CD4-positive, alpha-beta memory T cell (primary cell): ENCODE measurements at places on chromosomes 7 and 10.

DNA sequence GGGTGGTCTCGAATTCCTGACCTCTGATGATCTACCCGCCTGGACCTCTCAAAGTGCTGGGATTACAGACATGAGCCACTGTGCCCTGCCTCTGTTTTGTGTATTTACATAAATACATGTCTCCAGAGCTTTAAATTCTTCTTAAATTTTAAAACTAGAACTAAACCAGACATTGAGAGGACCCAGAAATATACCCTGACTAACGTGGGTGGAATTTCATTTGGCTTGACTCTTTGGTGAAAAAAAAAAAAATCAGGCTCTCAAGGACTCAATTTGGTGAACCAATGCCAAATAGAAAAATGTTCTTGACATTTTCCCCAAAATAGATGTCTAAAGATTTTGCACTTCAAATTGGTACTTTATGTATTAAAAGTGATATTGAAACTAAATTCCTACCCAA lies 16.6 kb upstream of the FAS start:
- no peak for DNase-seq

GRCh38 chr7:85286446-85286845 lies 99.6 kb upstream of the SEMA3D start:
- DNase-seq = no peak

GRCh38 chr7:152158801-152159587 lies 133.5 kb downstream of the GALNT11 start:
- DNase-seq = no peak

DNA sequence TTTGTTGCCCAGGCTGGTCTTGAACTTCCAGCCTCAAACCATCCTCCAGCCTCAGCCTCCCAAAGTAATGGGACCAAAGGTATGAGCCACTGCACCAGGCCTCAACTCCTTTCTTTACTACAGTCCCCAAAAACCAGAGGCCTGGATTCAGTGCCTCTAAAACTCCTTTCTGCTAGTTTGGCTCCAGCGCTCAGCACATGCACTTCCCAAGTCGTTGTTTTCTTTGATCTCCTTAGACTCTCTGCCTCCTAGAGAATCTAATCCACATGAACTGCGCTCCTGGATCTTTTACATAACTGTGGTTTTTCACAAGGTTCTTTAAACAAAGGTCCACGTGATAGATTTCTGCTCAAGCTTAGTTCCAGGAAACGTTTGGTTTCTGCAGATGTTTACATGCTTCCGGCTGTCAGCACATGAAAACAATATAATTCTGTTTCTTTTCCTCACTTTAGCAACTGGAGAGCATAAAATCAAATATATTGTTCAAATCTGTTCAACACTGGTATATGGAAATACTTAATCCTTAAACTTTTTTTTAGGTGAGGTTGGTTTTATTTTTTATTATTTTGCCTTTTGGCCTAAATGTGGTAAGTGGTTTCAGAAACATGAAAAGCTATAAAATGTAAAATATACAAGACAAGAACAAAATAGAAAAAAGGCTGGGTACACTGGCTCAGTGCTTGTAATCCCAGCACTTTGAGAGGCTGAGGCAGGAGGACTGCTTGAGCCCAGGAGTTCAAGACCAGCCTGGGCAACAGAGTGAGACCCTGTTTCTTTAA lies 270.5 kb upstream of the MKLN1 start:
- DNase-seq = peak; percentile 58

DNA sequence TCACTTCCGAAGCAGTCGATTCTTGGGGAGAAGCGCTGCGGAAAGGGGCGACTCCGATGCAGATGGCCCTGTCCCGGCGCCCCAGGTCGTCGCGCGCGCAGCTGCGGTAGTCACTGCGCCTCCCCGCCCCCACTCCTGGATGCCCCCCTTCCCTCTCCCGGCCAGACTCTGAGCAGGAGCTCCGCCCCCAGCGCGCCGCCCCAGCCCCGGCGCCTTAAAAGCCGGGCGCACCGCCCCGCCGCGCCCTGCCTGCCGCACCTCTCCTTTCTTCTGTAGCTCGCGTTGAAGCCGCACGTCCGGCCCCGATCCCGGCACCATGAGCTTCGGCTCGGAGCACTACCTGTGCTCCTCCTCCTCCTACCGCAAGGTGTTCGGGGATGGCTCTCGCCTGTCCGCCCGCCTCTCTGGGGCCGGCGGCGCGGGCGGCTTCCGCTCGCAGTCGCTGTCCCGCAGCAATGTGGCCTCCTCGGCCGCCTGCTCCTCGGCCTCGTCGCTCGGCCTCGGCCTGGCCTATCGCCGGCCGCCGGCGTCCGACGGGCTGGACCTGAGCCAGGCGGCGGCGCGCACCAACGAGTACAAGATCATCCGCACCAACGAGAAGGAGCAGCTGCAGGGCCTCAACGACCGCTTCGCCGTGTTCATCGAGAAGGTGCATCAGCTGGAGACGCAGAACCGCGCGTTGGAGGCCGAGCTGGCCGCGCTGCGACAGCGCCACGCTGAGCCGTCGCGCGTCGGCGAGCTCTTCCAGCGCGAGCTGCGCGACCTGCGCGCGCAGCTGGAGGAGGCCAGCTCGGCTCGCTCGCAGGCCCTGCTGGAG lies at the start of gene INA:
INA (plus strand) TSS at position 243 of the 817 bp plus-strand sequence; CDS start at position 317, 74 bp downstream.
- no peak for DNase-seq

DNA sequence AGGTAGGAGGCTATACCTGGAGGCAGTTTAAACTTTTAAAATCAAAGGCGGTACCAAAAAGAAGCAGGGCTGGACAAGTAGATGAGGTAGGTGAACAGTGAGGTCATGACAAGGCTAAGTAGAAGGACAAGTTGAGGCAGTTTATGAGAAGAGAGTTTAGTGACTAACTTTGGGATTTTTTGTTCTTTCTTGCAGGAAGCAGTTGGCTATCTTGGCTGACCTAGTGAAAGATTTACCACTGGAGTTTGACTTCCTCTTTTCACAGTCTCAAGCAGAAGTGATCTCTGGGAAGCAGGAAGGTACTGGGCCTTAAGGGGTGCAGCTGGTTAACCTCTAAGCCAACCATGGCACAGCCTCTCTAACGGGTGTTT lies 26.3 kb downstream of the ENTPD7 start:
- no peak for DNase-seq

DNA sequence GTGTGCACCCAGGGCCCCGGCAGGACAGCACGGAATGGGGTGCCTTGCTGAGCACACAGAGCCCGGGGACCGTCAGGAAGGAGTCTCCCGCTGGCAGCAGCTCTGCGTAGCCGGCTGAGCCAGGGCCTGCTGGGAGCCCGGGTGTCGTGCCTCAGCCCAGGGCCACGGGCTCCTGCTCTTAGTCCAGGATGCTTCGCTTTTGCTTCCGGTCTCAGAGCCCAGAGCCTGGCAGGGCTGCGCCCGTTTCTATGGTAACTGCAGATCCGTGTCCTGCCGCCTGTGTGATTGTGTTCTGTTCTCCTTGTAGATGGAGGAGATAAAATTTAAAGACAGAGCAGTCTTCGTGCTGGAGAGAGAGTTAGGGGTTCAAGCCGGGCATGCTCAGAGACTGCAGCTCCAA lies 53.7 kb upstream of the DPYSL4 start:
- no peak for DNase-seq

GRCh38 chr10:29171717-29172116 lies 117.2 kb upstream of the LYZL1 start:
- DNase-seq = no peak

DNA sequence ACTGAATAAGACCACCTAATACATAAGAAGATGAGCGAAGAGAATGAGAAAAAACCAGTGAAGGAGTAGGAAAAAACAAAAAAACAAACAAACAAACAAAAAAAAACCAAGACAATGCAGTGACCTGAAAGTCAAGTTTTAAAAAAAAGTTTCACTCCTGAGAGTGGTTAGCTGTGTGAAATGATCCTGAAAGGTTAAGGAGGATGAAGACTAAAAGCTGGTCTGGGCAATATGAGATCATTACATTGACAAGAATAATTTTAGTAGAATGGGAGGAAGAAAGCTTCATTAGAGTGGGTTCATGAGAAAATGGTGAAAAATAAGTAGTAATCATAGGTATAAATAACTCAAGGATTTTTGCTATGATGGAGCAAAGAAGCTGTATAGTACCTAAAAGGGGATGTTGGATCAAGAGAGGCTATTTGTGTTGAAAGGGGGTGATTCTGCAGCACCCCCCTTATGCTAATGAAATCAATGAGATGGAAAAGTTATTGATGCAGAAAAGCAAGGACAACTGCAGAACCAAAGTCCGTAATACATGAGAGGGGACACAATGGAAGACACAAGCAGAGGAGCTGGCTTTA lies 80.2 kb downstream of the KMT2C start:
- DNase-seq = no peak

DNA sequence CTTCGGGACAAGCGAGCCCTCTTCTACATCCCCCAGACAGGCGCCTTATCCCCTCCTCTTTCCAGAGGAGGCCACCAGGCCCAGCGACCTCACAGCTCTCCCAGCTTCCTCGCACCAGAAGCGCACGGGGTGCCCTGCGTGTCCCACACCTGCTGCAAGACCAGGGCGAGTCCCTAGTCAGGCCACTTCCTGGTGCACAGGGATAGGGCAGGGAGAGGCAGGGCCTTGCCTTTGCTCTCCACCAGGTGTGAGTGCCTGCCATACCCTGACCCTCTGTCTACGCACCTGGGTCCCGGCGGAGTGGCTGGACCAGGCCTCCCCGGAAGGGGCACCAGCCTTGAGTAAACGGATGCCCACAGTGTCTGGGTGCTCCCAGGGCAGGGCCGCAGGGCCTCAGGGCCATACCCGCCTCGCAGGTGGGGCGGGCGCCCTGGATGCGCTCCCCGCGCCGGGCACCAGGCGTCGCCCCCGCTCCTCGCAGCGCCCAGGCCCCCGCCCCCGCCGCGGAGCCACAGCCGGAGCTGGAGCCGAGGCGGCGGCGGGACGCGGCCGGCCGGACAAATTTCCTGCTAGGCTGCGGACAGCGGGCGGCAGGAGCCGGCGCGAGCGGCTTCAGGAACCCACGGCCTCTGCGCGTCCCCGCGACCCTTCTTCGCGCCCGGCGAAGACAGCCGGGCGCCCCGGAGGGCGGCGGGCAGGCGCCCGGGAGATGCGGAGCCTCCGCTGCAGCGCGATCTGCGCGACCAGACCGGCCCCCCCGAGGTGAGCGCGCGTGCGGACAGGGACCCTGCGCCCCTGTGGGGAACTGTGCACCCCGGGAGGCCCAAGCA lies at the start of gene PTPRE:
PTPRE (plus strand) TSS at position 556 of the 830 bp plus-strand sequence. CDS start 133,779 bp downstream, outside the sequence.
- DNase-seq = no peak

DNA sequence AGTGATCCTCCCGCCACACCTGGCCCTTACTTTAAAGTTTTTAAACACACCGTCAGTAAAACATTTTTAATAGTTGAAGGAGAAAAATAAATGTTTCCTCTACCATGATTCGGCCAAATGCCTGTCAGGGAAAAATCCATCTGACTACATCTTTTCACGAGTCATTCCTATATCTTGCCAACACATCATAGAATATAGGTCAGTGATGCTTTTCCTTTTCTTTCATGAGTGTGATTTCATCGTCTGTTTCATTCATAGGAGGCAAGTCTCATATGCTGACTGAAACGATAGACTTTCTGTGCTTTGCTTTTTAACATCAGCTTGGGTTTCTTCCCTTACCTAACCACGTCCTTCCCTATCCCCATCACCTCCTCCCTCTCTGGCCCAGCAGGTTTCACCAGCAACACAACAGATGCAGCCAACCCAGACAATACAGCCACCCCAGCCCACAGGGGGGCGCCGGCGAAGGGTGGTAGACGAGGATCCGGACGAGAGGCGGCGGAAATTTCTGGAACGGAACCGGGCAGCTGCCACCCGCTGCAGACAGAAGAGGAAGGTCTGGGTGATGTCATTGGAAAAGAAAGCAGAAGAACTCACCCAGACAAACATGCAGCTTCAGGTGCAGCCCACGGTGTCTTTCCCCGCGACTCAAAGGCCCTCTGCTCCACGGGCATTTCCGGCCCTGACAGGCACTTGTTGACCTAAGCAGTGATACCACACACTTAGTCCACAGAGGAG lies 149.2 kb downstream of the TRIL start:
- DNase-seq = no peak

DNA sequence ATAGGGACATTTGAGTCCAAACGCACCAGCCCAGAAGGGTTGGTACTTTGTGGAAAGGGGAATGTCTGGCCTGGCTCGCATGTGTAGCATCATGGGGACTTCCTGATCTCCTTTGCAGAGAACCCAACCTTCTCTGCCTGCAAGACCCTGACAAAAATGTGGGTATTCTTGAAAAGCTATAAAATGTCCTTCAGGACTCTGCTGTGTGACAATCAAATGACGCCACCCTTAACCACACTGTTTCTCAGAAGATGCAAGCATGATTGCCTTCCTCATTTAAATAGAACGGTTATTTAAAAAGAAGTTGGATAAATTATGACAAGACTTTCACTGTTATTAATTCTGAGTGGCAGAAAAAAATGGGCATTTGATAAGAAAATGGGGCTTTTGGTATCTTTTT lies 15.1 kb upstream of the GPR15LG start:
- DNase-seq = no peak

DNA sequence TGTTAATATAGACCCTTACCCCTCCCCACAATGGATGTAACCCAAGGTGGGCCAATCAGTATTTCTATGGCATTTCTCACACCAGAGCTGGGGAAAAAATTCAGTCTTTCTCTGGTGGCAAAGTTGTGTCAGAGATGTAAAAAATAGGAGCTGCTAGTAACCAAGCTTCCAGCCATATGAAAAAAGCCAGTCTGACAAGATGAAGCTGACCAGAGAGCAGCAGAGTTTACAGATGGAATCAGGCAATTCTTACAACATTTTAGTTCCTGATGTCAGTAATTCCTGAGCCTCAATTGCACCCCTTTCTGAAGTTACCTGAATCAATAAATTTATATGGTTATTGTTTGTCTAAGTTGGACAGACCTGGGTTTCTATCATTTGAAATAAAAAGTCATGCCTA lies 286.3 kb downstream of the HPSE2 start:
- no peak for DNase-seq

- DNase-seq = no peak
These were observed 6.9 kb upstream of the ZNF485 start for GRCh38 chr10:43599333-43599732.

- DNase-seq = no peak
These were observed 19.8 kb downstream of the YME1L1 start for GRCh38 chr10:27134371-27134770.

- no peak for DNase-seq
These were observed 34.1 kb upstream of the ARHGAP22 start for GRCh38 chr10:48638739-48639527.

- no peak for DNase-seq
These were observed 55.0 kb downstream of the GNAI1 start for GRCh38 chr7:80189638-80190037.

- no peak for DNase-seq
These were observed 230.5 kb upstream of the AUTS2 start for GRCh38 chr7:69367780-69368179.

DNA sequence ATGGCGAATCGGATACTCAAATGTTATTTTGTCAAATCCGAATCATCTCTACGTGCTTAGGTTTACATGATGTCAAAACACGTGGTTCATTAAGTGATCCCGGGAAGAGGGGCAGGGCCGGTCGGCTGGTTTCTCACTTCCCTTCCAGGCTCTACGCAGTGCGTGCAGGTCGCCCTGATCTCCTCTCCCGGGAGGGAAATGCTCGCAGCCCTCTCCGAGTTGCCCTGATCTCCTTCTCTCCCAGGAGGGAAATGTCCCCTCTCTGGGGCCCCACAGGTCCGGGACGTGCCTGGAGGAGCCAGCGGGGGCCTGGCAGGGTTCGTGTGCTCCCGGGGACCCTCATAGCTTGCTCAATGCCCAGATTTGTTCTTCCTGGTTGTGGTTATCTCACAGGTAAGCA lies 202.7 kb downstream of the DNAJB6 start:
- DNase-seq = no peak

GRCh38 chr10:16520900-16521299 lies 779 bp downstream of the C1QL3 start:
- peak; percentile 4 for DNase-seq

GRCh38 chr10:77505431-77506334 lies 131.9 kb downstream of the KCNMA1 start:
- DNase-seq = no peak

- DNase-seq = no peak
These were observed 231.6 kb upstream of the IGFBP3 start for GRCh38 chr7:46152696-46153095.
